ENCODE measurements at places on chromosomes 2 and 18.

DNA sequence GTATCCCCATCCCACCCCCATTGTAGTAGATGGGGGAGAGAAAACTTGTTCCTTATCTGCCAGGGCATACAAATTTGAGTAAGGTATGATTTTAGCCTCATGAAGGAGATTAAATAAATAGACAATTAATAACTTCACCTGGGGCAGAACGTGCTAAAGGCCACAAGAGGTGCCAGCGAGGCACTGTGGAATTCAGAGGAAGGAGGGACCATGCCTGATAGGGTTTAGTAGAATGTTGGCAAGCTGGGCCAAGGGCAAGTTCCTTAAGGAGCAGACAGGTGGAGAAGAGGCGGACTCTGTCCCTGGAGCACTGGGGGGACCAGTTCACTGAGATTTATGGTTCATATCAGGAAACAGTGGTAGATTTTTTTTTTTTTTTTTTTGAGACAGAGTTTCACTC is 22.5 kb downstream of the STAMBP start:
- no peak for DNase-seq

DNA sequence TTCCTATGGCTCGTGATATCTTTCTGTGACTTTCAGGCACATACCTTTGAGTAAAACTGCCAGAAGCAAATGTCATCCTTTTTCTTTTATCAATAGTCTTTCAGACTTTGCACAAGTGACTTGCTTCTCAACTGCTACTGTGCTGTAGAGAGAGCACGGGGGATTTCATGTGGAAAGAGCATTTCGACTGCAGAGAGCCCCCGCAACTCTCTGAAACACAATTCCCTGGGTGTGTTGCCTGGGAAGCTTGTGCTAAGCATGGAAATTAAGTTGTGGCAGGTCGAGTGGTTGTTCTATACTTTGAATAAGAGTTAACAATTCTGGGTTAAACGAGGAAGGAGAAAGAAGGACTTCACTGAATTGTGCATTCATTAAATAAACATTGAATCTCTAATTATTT is 659.1 kb downstream of the TDRD15 start:
- DNase-seq: no peak

DNA sequence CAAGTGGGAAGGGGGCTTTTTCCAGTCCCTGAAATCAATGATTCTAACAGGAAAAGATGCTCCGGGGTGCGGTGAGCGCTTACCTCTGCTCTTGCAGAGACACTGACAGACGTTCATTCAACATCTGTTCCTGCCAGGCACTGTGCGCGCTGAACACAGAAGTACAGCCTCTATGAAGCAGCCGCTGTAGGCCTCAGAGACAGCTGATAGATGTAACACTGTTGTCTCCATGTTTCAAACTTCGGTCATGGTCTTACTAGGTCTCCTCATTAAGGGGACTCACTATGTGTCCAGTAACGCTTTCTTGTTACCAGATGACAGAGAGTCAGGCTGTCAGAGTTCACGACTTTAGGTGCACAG is 649 bp upstream of the CLIP4 start:
- DNase-seq: no peak

- DNase-seq: no peak
Observed at GRCh38 chr2:46854260-46854659, 61.3 kb downstream of the MCFD2 start.
